ENCODE measurements at places on chromosomes 11 and 22.

GRCh38 chr11:36148701-36149100 lies 140.5 kb downstream of the COMMD9 start:
- DNase-seq: no peak

- no peak for DNase-seq
Observed at GRCh38 chr11:87114093-87114492, 76.4 kb downstream of the TMEM135 start.

GRCh38 chr11:60972182-60973030 lies 926 bp downstream of the CD6 start:
- no peak for DNase-seq

GRCh38 chr22:47878460-47878859 lies 1116.0 kb downstream of the TBC1D22A start:
- no peak for DNase-seq

DNA sequence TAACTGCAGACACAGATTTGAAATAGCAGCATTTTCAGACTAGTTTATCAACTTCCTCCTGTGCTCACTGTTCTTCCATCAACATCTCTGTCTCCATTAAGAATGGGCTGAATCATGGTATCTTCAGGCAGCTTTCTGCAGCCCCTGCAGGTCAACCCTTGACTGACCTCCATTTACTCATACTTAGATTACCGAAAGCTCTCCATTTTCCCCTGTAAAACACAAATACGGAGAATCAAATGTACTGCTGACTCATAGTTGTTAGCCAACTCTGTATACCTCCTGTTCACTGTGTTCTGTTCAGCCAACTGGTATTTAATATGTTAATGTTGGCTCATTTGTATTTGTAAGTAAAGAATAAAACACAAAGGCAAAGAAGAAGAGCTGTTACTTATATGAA lies 364.0 kb downstream of the CASP12 start:
- DNase-seq: no peak

Measured in activated T-helper 1 cell treated with anti-CD3 and anti-CD28 coated beads, Interleukin-12 subunit alpha, Interleukin-12 subunit beta, Interleukin-2, Interleukin-4 antibody, amounts not matched to agents 30 ng/mL and 10 ng/mL and 1 ng/mL, durations not matched to agents 14 hours and 24 hours and 36 hours (primary cell).